AG09309 (cell line): ENCODE measurements at places on chromosomes 3 and 15.

- no peak for DNase-seq
Measured at GRCh38 chr3:188433521-188434150, 279.7 kb downstream of the LPP start.

- peak; percentile 62 for DNase-seq
Measured at GRCh38 chr15:90154861-90155626, 46.1 kb upstream of the SEMA4B start.

DNA sequence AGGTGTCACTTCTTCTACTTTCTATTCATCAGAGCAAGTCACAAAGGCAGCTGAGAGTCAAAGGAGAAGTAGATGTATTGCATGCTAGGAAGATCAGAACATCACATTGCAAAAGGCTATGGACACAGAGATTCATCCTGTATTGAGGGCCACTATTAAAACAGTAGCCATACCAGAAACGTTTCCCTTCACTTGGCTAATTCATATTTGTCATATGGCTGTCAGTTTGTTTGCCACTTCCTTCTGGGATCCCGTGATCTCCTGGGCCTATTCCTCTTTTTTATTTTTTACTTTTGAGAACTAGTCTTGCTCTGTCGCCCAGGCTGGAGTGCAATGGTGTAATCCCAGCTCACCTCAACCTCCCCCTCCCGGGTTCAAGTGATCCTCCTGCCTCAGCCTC lies 184.0 kb upstream of the SATB1 start:
- no peak for DNase-seq

- peak; percentile 28 for DNase-seq
Measured at GRCh38 chr3:149765762-149766334, 13.6 kb upstream of the COMMD2 start.
